ENCODE measurements at places on chromosomes 5 and 9.

DNA sequence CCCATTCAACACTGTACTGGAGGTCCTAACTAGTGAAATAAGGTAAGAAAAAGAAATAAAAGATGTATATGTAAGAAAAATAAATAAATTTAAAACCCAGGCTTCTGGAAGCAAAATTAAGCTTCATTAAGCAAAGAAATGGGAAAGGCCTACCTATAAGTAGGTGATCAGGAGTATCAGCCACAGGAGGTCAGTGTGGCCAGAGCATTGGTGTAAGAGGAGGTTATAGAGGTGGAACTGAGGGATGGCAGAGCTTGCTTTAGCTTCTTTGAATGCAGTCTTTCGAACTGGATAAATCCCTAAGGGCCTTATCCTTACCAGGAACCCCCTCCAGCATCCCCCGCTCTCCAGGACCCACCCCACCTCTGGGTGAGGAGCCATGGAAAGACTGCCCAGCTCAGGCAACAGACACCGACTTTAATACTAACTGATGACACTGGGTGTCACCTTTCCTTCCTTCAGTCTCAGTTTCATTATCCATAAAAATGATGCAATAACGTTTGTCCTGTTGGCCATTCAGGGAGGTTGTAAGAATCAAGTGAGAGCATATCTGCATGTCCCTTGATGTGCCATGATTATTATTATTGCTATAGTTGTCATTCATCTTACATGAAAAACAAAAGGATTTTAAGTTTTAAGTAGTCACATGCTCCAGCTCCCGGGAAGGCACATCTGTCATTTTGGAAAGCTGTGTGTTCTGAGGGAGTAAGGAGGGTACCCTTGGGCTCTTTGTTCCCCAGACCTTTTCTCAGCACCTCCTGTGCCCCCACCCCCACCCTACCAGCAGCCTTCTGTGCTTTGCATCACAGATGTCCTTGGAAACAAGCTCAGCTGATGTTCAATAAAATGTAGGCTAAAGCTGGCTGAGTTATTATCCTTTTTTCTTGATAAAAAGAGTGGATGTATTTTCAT, 50.8 kb upstream of the CTNNA1 start:
- no peak for DNase-seq

GRCh38 chr9:133532937-133533668, 1.4 kb upstream of the ADAMTSL2 start:
- DNase-seq = peak; percentile 62

- DNase-seq = no peak
These were observed 26.9 kb upstream of the FEM1C start for GRCh38 chr5:115571441-115571878.

DNA sequence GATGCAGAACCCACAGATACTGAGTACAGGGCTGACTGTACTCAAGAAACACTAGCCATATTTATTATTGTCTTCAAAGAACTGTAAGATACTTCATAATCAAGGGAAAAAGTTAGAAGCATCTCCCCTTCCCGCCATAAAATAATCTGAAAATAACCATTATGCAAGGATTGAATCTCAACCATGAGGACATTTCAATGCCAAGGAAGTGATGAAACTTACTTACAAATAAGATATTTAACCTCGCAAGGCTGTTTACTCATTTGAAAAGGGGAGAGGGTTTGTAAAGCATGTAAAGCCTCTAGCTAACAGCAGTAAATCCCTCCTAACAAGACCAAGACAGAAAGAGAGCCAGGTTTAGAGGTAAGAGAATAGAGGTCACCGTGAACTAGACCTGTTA, 6.3 kb downstream of the MYO10 start:
- DNase-seq = no peak

Measured in NCI-H2171 (cell line).